ENCODE measurements at places on chromosomes 5 and 9.

- DNase-seq, result peak; percentile 43
Measured at GRCh38 chr9:126490214-126490631, 123.5 kb upstream of the LMX1B start.

DNA sequence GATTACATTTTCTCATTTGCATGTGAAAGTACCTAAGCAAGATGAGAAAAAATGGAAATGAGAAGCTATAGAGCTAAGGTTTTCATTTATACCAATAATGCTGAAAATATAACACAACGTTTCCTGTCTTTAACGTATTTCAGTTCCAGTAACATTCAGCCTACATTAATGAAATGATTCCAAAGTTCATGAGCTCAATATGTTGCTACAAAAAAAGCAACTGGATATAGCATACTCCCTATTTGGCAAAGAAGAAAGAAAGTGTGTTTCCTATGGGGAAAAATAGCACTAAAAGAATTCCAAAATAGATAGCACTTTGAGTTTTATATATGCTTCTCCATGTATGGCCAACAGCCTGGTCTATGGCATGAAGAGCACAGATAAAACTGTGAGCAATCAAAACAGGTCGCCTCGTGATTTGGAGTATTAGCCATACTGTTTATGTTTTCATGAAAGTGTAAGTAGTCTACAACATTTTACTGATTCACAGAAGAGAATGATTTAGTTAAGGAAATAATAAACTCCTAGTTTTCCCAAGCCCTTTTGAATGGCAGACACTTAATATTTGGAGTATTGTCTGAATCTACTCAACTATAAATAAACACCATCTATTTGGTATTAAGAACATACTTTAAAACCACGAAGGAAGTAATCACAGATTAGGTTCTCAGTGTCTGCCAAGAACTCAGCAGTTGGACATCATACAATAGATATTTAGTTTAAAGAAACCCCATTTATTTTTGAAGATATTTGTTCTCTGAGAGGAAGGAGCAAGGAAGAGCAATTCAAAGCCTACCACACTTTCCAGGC, 258.7 kb upstream of the RASA1 start:
- no peak for DNase-seq

- no peak for DNase-seq
Measured at GRCh38 chr5:55860288-55860687, 9.1 kb downstream of the IL31RA start.

DNA sequence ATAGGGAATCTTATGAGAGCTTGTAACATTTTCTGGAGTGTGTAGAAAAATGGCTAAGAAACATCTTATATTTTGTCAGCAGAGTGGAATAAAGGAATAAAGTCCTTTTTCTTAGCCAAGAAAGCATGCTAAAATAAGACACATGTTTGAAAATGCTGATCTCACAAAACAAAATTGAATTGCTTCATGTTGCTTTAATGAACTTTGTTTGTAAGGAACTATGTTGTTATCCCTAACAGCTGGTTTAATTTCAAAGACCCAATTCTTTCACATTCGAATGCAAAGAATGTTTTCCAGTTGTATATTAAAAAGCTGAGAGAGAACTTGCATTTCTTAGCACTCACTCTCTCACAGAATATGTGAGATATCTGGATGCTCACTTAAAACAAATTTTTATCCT, 107.6 kb downstream of the MUSK start:
- no peak for DNase-seq

DNA sequence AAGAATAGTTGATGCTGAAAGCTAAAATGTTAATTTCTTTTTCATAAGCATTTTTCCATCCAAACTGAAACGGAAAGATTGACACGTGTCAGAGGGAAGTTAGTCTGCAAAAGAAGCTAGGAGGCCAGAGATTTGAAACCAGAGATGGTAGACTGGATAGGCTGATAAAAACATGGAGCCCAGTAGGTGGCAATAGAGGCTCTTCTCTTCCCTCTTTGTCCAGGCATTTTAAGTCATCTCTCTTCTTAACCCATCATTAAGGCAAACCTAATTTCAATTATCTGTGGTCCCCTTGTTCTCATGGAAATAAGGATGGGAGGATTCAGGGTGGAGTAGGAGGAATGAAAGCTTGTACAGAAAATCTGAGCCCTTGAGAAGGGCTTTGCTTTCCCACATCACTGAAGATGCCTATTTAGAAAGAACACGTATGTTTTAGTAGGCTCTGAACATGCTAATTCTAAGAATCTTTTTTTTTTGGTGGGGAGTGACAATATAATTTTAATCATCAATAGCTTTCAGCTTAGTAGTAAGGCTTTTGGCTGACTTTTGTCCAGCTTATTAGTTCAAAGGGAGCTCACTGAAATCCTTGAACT, 66.6 kb downstream of the ZNF474 start:
- DNase-seq, result peak; percentile 47

- peak; percentile 52 for DNase-seq
Measured at GRCh38 chr5:61732369-61732768, 400.3 kb downstream of the ZSWIM6 start.

- DNase-seq, result peak; percentile 20
Measured at GRCh38 chr5:175282611-175283225, 161.3 kb downstream of the DRD1 start.

- DNase-seq, result peak; percentile 89
Measured at GRCh38 chr5:139982157-139982974, 60.7 kb downstream of the NRG2 start.

- DNase-seq, result no peak
Measured at GRCh38 chr5:32584646-32585045, 711 bp upstream of the SUB1 start.

DNA sequence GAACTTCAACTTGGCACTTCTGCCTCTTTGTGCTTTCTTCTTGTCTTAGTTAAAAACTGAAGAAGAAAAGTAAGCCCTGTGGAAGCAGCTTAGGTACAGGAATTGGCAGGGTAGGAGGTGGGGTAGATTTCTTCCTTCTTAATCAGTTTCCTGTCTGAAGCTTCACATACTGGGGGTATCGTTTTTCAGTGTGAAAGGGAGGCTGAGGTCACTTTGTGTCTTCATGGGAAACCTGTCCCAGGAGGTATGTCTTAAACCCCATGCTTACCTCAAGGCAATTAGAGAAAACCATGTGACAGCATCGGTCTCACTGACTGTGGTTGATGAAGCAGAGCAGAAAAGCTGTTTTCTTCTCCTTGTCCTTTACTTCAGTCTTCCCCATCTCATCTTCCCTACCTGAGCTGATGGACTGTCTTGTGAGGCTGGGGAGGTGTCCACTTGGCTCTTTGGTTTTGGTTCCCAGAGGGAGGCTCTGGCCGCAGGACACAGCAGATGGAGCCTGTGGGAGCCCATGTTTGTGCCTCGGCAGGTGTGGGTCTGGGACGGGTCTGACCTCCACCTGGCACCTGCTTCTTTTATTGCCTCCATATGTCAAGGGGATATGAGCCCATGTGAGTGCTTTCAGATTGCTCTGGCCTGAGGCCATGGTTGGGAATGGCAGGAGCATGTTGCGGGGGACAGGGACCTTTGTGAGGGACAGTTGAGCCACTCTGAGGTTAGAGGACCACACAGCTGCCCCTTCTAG, 47.0 kb downstream of the SH3GL2 start:
- no peak for DNase-seq

- DNase-seq, result no peak
Measured at GRCh38 chr9:6270896-6271295, 55.3 kb downstream of the IL33 start.

DNA sequence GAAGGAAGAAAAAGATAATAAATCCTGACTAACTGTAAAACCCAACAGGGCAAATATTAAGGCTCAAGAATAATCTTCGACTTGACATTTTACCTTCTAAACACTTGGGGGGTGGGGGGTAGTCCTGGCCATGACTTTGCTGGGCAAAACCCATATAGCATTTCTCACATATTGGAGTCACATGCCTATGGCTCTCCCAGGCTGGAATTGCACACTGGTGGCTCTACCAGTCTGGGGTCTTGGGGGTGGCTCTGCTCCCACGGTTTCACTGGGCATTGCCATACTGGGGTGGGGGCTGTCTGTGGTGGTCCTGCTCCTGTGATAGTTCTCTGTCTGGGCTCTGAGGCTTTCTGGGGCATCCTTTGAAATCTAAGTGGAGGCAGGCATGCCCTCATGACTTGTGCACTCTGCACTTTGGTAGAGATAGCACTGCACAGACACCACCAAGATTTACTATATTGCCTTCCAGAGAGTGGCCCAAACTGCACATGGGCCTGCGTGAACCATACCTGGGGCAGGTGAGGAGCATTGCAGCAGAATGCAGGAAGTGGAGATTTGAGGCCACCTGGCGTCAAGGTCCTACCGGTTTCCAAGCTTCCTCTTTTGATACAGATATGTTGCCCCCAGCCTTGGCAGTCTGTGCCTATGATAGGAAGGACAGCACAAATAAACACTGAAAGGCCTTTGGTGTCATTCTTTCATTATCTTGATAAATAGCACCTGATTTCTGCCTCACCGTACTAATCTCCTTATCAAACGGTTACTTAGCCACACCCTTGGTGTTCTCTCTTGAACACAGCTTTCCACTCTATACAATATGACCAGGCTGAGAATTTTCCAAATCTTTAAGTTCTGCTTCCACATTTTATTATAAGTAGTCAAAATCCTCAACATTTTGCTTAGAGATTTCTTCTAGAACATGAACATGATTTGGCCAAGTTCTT, 29.8 kb downstream of the BAAT start:
- DNase-seq, result no peak

DNA sequence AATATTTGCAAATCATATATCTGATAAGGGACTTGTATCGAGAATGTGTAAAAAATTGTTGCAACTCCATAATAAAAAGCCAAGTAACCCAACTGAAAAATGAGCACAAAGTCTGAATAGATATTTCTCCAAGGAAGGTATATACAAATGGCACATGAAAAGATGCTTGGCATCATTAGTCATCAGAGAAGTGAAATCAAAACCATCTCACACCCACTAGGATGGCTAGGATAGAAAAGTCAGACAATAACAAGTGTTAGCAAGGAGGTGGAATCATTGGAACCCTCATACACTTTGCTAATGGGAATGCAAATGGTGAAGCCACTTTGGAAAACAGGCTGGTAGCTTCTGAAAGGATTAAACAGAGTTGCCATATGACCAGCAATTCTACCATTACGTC, 182.7 kb downstream of the ERCC6L2 start:
- DNase-seq, result no peak

GRCh38 chr5:12901696-12902095, 997.5 kb upstream of the CTNND2 start:
- no peak for DNase-seq

GRCh38 chr9:136700304-136700703, 12.1 kb upstream of the DIPK1B start:
- DNase-seq, result no peak

DNA sequence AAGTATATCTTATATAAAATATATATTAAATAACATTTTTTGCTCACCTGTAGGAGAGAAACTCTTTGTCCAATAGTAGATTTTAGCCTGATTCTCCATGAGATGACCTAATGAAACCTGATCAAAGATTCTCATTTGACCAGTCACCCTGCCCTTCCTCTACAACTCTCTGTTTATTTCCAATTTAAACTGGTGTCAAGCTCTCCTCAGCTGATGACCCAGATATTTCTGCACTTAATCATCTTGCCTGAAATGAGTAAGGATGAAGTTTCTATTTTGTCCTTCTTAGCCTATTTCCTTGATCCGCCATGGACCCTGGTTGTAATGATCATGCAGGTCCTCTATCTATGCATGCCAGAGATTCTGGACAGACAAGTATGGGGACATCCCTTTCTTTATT, 179.3 kb upstream of the FGF10 start:
- DNase-seq, result no peak

All from head of caudate nucleus (tissue), 42 donors.